ENCODE measurements at places on chromosomes 13 and 19.

- no peak for DNase-seq
Measured at GRCh38 chr19:55241143-55241934, 12.8 kb upstream of the TMEM86B start.

- no peak for DNase-seq
Measured at GRCh38 chr19:44141191-44142058, at the start of gene ZNF234. ZNF234 (plus strand) TSS chr19:44141554; CDS start chr19:44144633, 3,079 bp downstream.

- DNase-seq: no peak
Measured at GRCh38 chr13:50911081-50911631, 1.6 kb downstream of the RNASEH2B start.

GRCh38 chr19:45498411-45499195 lies at the start of gene PPM1N:
PPM1N (plus strand) TSS chr19:45498443; CDS start chr19:45498473, 30 bp downstream.
- DNase-seq: no peak

DNA sequence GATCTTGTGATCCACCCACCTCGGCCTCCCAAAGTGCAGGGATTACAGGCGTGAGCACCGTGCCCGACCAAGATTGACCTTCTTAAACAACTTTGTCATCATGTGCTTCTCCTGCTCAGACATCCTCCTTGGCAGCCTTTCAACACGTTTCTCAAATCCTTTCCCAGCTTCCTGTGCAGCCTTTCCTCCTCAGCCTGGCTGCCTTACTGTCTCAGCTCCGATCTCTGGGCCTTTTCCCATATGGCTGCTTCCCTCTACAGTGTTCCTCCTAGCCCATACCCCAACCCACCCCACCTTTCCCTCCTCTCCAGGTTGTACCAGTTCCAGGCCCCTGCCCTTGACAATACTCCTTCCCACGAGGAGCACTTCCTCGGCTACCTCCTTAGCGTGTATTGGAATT lies 7.2 kb downstream of the PHF11 start:
- no peak for DNase-seq

- DNase-seq: no peak
Measured at GRCh38 chr13:52921194-52921593, 72.8 kb upstream of the PCDH8 start.
